ENCODE measurements at places on chromosomes 4 and X.

GRCh38 chrX:19761554-19762295 lies 125.7 kb downstream of the SH3KBP1 start:
- no peaks in the 10 kb centered on the region for H3K27me3 ChIP-seq
- no peak for DNase-seq
- peaks cover 40% of the 10 kb centered on the region for H3K4me1 ChIP-seq
- peak overlapping the region; percentile 87 for H3K27ac ChIP-seq

DNA sequence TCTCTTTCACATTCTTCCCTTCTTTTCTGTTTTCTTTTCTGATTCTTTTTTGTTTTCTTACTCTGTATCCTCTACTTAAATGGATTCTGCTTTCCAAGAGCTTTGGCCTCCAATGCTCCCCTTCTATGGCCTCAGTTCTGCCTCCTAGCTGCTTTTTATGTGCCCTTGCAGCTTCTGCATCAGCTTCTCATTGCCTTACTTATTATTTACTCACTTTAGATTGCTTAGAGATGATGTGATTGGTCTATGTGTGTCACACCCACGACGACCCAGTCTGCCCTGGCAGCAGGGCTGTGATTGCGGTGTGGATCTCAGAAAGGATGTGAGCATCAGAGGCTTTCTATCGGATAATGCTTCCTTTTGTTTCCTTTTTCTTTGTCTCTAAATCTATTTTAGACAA lies 71.8 kb upstream of the SMARCA5 start:
- H3K4me1 ChIP-seq, result no peaks in the 10 kb centered on the region
- peaks cover 2% of the 10 kb centered on the region for H3K36me3 ChIP-seq
- H3K27ac ChIP-seq, result no peak overlapping the region
- no peak overlapping the region for H3K4me3 ChIP-seq
- DNase-seq, result no peak

- no peak for DNase-seq
- H3K27me3 ChIP-seq, result no peaks in the 10 kb centered on the region
- no peaks in the 10 kb centered on the region for H3K4me1 ChIP-seq
- H3K27ac ChIP-seq, result no peak overlapping the region
Observed at GRCh38 chr4:72629540-72629939, 60.5 kb upstream of the ADAMTS3 start.

GRCh38 chrX:83260288-83260687 lies 247.8 kb upstream of the POU3F4 start:
- no peaks in the 10 kb centered on the region for H3K36me3 ChIP-seq
- no peaks in the 10 kb centered on the region for H3K27me3 ChIP-seq
- no peak overlapping the region for H3K4me3 ChIP-seq
- no peaks in the 10 kb centered on the region for H3K4me1 ChIP-seq
- no peak for DNase-seq
- H3K27ac ChIP-seq, result no peak overlapping the region

DNA sequence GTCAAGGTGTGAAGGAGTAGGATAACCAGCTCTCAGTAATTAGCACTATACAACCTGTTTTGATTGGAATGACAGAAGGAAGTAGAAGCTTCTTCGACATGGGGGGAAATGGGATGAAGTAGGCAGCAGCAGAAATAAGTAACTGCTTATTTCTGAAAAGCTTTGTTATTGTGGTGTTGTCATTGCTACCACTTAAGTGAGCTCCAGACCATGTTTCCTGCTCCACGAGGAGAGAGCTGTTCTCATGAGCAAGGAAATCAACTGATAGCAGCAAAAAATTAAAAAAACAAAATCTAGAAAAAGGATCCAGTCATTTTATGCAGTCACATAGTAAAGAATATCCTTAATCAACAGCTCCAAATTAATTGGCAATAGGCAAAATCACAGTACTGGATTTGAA lies 106.1 kb upstream of the TLL1 start:
- no peak overlapping the region for H3K27ac ChIP-seq
- no peak for DNase-seq
- H3K4me1 ChIP-seq, result no peaks in the 10 kb centered on the region
- H3K36me3 ChIP-seq, result no peaks in the 10 kb centered on the region
- no peaks in the 10 kb centered on the region for H3K27me3 ChIP-seq
- no peak overlapping the region for H3K4me3 ChIP-seq

DNA sequence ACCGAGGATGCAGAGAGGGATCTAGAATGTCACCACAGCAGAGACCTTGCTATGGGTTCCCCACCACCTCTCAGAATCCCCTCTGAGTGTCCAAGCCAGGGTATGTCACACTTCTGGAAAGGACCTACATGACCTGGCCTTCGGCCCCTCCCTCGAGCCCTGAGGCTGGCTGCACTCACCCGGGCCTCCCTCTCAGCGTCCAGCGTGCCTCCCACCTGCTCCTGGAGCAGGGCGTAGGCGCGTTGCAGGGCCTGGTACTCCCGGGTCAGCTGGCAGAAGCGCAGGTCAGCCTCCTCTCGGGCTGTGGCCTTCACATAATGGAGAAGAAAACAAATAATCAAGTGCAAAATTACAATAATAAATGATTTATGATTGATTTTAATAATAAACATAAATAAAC lies 43.9 kb upstream of the C4orf50 start:
- H3K4me3 ChIP-seq, result no peak overlapping the region
- no peak for DNase-seq
- H3K27ac ChIP-seq, result no peak overlapping the region
- H3K27me3 ChIP-seq, result no peaks in the 10 kb centered on the region

- DNase-seq, result no peak
- H3K36me3 ChIP-seq, result peaks cover 2% of the 10 kb centered on the region
- no peak overlapping the region for H3K27ac ChIP-seq
- no peaks in the 10 kb centered on the region for H3K4me1 ChIP-seq
Observed at GRCh38 chrX:22278375-22278774, 5.7 kb downstream of the CBLL2 start.

- no peaks in the 10 kb centered on the region for H3K4me1 ChIP-seq
- no peaks in the 10 kb centered on the region for H3K27me3 ChIP-seq
- no peaks in the 10 kb centered on the region for H3K36me3 ChIP-seq
- no peak overlapping the region for H3K27ac ChIP-seq
Observed at GRCh38 chr4:16573739-16574138, 324.7 kb downstream of the LDB2 start.

DNA sequence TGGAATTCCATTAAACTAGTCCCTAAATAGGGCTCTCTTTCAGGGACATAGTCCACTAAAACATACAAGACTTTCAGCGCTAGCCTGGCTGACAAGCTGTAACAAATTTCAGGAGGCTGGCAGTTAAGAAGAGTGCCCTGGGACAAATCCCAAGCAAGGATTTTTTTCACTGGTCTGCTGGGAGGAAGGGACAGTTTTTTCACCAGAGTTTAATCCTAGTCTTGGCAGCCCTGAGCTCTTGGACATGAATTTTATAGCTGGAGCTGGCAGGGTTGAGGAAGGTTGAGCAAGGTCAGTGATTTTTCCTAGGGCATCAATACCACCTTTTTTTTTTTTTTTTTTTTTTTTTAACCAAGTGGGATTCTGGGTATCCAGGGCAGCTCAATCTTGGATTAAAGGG lies 184.4 kb downstream of the SH2D1A start:
- H3K4me3 ChIP-seq, result no peak overlapping the region
- H3K27ac ChIP-seq, result no peak overlapping the region
- H3K4me1 ChIP-seq, result no peaks in the 10 kb centered on the region
- no peak for DNase-seq
